ENCODE measurements at places on chromosomes 2 and 18.

DNA sequence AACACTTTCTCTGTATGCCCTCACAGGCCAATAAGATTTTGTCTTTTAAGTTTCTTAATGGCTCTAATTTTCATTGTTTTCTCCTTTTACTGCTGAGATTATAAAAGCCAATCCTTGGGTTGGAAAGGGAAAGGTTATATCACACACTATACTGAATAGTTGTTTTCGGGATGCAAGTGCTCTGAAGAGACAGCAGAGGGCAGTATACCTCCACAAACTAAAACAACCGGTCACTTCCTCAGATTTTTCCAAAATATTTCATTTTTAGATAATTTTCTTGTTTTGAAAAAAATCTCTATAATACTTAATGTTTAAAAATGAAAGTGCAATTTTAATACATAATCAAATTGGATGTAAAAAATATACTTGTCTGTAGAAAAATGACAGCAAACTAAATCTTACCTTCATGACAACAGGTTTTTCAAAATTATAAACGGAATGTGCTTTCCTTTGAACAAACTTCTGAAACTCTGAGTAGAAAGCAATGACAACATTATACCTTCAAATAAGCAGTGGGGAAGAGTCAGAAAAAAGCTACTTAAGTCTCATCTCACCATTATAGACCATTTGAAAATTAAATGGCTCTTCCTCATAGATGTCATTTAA lies 82.7 kb downstream of the ORC4 start:
- DNase-seq = no peak

DNA sequence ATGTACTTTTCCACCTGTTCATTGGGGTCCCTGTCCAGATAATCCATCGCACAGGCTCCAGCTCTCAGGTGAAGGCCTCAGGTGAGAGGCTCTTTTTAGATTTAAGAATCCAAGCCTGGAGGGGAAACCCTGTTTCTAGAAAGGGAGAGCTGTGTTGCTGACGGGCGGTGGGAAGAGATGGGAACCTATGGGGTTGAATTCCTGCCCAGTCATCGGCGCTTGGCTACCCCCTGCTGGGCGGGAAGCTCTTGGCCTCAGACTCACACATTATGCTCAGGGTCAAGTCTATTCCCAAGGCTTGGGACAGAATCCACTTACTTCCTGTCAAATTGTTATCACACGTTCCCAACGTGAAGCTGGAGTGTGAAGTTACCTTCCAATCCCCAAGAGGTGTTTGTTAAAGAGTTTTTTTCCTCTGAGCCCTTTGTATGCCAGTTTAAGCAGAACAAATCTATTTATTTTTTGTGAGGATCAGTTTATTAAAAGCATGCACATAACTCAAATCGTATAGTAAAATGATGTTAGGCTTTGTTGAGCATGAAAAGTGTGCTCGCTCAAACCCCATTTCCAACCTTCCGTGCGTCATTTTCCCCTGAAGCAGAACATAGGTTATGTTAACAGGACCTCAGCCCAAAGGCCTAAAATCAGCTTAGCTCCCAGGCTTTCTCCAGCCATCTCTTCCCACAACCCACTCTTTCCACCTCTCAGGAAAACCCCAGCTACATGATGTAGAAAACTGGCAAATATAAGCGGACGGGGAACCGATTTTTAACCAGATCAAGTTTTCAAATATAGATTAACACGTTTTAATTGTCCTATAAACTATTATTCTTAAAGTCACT lies 181.7 kb upstream of the ETAA1 start:
- no peak for DNase-seq

DNA sequence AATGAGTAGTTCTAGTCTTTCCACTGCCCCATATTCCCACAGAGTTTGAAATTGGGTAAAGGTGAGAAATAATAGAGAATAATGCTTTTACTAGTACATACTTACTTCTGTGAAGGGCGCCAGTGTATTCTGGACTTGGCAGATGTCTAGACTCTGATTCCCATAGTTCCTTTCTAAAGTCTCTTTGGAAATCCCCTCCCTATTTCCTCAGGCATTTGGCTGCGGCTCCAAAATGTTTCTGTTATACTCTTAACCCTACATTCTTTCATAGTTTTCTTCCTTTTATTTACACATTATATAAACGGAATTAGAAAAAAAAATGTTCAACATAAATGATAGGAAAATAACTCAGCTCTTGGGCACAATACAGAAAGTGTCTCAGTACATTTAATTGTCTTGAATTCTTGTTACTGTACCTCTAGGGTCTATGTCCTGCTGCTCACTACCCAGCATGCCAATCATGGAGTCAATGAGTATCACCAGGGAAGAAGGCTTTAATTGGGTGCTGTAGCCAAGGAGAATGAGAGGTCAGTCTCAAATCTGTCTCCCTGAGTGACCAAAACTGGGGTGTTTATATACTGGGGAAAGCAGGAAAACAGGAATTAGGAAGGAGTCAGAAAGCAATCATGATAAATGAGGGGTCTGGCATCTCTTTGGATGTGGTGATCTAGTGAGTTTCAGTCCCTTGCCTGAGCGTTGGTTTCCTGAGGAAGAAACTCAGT lies 147.8 kb upstream of the MMADHC start:
- DNase-seq = no peak

DNA sequence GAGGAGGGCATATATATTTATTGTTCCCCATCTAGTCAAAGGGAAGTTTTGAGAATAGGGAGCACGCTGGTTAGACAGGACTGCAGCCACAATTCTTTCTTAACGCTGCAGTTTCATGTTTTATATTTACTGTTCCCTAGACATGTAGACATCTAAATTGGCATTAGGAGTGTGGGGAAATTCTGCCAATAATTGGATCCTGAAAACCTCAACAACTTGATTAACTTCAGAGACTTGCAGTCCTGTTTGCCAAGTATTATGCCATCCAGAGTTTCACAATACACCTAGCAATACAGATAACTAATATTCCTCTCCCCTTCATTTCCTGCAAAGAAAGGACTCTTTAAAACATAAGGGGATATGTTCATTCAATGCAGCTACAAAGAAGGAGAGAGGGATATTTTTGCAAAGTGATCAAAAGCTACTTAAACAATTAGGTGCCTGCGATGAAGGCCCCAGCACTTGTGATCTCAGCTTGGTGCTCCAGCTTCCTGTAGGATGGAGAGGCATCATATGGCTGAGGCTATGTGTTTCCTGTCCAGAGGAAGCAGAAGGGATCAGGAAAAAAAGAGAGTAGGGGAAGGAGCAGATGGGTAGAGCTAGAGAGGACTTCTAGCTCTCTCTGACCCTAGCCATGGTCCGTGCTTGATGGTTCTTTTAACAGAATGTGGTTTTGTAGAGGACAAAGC lies 264.4 kb downstream of the MTX2 start:
- no peak for DNase-seq

DNA sequence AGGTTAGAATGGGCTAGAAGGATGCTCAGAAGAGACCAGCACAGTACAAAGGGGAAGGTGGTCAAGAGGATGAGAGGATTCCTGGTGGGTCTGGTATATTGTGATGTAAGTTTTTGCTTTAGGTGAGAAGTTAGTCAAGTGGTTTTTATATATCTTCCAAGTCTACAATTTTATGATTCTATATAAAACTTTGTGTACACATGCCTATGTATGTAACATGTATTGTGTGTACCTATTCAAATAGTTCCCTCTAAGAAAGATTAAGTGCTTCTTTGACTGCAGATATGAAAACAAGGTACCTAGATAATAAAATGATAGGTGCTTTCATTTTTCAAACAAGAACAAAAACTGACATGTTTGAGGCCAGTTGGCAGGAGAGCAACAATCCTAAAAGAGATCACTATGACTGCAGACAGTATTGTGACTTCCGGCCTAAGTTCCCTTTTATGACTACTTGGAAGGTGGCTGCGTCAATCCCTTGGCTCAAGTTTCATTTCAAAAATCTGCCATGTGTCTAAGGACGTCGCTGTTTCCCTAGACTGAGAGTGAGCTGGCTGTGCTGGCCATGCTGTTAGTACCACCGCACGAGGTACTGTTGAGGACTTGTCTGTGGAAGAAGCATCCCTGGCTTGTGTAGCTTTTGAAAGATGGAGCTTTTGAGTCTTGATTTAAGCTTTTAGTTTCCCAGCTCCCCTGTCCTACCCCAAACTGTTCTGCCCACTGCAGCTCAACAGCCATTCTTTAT lies 123.1 kb downstream of the PRPF40A start:
- no peak for DNase-seq

DNA sequence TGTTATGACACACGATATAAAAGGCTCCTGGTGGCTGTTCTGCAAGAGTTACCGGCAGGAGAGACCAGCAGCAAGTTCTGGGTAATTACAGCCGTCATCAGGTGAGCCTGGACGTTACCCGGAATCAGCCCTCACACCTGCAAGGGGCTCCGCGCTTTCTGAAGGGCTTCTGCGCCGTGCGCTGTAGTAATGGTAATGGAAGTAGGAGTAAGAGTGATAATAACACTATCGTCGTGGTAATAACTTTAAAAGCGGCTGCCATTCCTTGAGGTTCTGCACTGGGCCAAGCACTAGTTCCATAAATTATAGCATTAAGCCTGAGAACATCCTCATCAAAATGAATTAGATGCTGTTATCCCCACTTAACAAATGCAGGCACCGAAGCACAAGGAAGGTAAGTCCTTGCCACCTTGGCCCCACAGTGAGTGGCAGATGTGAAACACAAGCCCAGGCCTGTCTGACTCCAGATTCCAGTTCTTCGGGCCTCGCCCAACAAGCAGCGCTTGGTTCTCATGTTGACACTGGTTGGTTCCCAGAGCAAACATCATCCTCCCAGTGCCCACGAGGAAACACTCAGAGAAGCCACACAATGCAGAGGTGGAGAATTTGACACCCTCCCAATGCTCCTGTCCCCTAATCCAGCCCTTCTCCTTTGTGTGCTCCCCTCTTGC lies 205.2 kb downstream of the EIPR1 start:
- no peak for DNase-seq

- peak; percentile 17 for DNase-seq
Measured at GRCh38 chr2:105674859-105675541, 69.7 kb upstream of the NCK2 start.

- no peak for DNase-seq
Measured at GRCh38 chr2:18149660-18150246, 271.3 kb downstream of the KCNS3 start.

GRCh38 chr2:27973592-27973991 lies 83.1 kb downstream of the BABAM2 start:
- no peak for DNase-seq

DNA sequence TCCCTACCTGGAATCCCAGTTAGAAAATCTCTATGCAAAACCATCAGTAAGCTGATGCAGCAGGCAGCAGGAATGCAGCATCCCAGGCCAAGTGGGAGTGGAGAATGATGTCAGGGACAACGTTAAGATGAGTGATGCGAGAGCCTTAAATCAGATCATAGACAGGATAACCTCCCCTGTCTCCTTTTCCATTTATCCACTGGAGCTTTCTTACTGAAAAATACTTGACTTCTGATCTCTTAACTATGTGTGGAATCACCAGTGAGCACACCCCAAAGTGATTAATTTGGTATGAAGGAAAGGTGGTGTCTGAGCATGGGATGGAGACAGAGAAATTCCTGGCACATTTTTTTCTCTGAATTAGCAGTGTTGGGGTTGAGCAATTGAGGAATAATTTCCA lies 98.0 kb downstream of the RND3 start:
- no peak for DNase-seq

GRCh38 chr2:26971911-26972786 lies 1.7 kb downstream of the MAPRE3 start:
- DNase-seq = no peak

GRCh38 chr2:209663139-209663538 lies 108.5 kb upstream of the UNC80 start:
- no peak for DNase-seq

DNA sequence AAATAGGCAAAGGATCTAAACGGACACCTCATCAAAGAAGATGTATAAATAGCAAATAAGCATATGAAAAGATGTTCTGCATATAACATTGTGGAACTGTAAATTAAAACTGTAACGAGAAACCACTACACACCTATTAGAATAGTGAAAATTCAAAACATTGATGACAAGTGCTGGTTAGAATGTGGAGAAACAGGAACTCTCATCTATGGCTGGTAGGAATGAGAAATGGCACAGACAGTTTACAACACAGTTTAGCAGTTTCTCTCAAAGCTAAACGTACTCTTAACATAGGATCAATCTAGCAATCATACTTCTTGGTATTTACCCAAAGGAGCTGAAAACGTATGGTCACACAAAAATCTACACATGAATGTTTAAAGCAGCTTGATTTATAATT lies 126.2 kb downstream of the TRIB2 start:
- no peak for DNase-seq

- DNase-seq = no peak
Measured at GRCh38 chr2:132479155-132479554, 62.5 kb downstream of the GPR39 start.

- no peak for DNase-seq
Measured at GRCh38 chr2:193900292-193900691, 1705.6 kb upstream of the TMEFF2 start.

DNA sequence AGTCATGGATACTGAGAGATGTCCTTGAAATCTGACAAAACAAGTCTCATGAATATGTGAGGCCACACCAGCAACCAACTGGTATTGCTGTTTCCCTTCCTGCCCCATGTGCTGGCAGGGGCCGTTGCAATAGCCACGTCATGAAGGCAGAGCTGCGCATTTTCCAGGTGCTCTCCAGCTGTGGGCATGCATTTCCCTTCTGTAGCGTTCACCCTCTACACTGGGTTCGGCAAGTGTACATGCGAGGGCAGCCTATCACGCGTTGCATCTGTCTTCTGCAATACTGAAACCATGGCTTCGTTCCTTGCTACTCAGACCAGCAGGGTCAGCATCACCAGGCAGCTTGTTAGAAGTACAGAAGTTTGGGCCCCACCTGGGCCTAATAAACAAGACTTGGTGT lies 17.4 kb downstream of the ARL4C start:
- DNase-seq = no peak

- no peak for DNase-seq
Measured at GRCh38 chr2:143121957-143122356, 7.3 kb upstream of the ARHGAP15 start.

- no peak for DNase-seq
Measured at GRCh38 chr2:231397011-231397927, 1.8 kb downstream of the B3GNT7 start.

DNA sequence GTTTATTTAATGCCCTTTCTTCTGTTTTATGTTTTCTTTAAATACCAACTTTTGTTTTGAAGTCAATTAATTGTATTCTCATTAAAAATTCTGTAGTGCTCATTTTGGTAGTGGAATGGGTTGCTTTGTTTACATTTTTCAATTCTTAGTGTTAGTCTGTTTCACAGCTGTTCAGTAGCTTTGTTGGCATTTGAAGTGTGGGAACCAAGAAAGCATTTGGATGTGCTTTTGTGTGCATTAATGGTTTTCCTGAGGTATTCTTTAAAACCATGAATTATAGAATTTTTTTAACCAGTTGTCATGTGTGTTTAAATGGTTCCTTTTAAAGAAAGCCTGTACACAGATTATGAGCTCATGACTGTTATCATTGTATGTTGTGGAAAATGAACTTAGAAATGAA lies 19.7 kb downstream of the MIB1 start:
- DNase-seq = no peak

- no peak for DNase-seq
Measured at GRCh38 chr18:51953521-51953920, 386.5 kb upstream of the DCC start.

DNA sequence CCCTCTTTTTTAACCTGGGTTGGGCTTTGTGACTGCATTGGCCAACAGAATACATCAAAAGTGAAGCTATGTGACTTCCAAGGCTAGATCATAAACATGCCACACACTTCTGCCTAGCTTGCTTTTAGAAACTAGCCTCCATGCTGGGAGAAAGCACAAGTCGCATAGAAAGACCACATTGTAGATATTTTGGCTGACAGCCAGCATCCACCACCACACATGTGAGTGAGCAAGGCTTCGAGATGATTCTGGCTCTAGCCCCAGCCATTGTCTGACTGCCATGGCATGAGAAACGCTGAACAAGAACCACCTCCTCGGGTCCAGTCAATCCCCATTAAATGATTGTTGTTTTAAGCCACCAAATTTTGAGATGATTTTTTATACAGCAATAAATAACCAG lies 66.8 kb upstream of the STPG4 start:
- DNase-seq = no peak
